GM23338 (cell line): ENCODE measurements at places on chromosomes 2 and 18. TPM values are rescaled to one million over a fixed set of nuclear protein-coding genes. Genes with fewer than 3 reads are reported as not detected.

- no peak overlapping the region for H3K27ac ChIP-seq
- H3K4me3 ChIP-seq, result no peak overlapping the region
- no peaks in the 10 kb centered on the region for H3K4me1 ChIP-seq
Observed at GRCh38 chr2:151401149-151401548, 8.6 kb upstream of the RIF1 start.

RNMT gene
- polyA plus RNA-seq, result 181 and 188 TPM in 2 replicates

DNA sequence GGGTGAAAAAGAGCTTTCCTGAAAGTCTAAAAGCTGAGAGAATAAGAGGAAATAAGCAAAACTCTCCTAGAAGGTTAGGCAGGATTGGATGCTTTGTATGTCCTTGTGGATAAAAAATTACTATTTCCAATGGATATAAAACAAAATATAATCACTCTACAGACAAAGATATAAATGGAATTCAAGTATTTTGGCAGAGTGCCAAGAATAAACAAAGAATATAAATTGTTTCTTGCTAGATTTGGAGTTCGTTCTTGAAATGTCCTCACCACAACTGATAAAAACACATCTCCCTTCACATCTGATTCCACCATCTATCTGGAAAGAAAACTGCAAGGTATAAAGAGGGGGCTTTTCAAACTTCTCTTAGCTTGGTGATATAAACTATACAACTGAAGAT, 13.3 kb downstream of the SULT1C3 start:
- H3K36me3 ChIP-seq, result no peaks in the 10 kb centered on the region
- H3K4me3 ChIP-seq, result no peak overlapping the region
- no peak for DNase-seq
- H3K27me3 ChIP-seq, result no peaks in the 10 kb centered on the region
- no peak overlapping the region for H3K27ac ChIP-seq

PIAS2 gene
- 27.5 and 30.3 TPM in 2 replicates for polyA plus RNA-seq

DNA sequence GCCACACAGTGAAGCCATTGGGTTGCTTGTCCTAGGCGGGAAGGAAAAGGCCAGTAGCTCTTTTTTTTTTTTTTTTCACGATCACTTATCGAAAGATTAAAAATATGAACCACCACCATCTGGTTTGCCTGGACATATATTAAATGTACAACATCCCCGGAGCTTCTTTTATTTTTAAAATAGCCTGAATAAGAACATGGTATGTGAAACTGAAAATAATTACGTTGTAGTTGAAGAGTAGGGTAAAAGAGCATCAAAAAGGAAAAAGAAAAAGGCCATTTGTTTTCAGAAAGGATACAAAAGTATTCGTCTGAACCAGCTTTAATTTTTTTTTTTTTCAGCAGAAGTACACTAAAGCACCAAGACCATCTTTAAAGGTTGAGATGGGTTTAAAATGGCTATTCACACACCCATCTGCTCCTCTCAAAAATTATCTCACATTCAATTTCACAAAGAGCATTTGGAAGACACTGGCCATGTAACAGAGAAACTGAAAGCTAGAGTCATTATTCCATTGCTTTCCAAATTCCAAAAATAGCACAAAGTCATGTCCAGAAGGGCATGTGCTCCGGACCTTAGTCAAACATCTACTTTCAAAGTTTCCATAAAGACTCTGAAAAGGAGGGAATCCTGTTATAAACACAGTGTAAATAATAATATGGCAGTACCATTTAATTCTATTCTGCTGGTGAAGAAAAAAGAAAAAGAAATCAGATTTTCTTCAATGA, 82.9 kb downstream of the SCN3A start:
- no peaks in the 10 kb centered on the region for H3K27me3 ChIP-seq
- no peak for DNase-seq
- H3K27ac ChIP-seq, result no peak overlapping the region
- no peak overlapping the region for H3K4me3 ChIP-seq
- H3K36me3 ChIP-seq, result no peaks in the 10 kb centered on the region
- H3K4me1 ChIP-seq, result no peaks in the 10 kb centered on the region; the same call in 1 of the 2 replicates

ELOA2 gene
- 0.17 TPM in 1 of 2 replicates, not detected in the other for polyA plus RNA-seq

GCKR gene
- not detected in 2 replicates for polyA plus RNA-seq

- H3K27me3 ChIP-seq, result no peaks in the 10 kb centered on the region
- H3K27ac ChIP-seq, result no peak overlapping the region
- no peak overlapping the region for H3K4me3 ChIP-seq
- H3K36me3 ChIP-seq, result no peaks in the 10 kb centered on the region
Observed at GRCh38 chr18:79524181-79525078, 128.7 kb downstream of the NFATC1 start.

- H3K36me3 ChIP-seq, result peaks cover 18% of the 10 kb centered on the region
- H3K27me3 ChIP-seq, result no peaks in the 10 kb centered on the region
- peaks cover 21% of the 10 kb centered on the region for H3K4me1 ChIP-seq
Observed at GRCh38 chr2:144256996-144257707, 262.8 kb downstream of the ZEB2 start.

GRCh38 chr18:21196426-21196825, 45.6 kb upstream of the GREB1L start:
- H3K4me3 ChIP-seq, result no peak overlapping the region
- H3K4me1 ChIP-seq, result no peaks in the 10 kb centered on the region
- no peaks in the 10 kb centered on the region for H3K27me3 ChIP-seq
- DNase-seq, result no peak
- H3K36me3 ChIP-seq, result no peaks in the 10 kb centered on the region

PSD4 gene
- polyA plus RNA-seq, result 0.06 and 0.19 TPM in 2 replicates

RDH14 gene
- polyA plus RNA-seq, result 40.6 and 41.7 TPM in 2 replicates

POMC gene
- polyA plus RNA-seq, result 8.5 and 8.7 TPM in 2 replicates

GRCh38 chr2:203973000-203973399, 36.4 kb downstream of the ICOS start:
- H3K27ac ChIP-seq, result no peak overlapping the region
- no peaks in the 10 kb centered on the region for H3K27me3 ChIP-seq
- no peaks in the 10 kb centered on the region for H3K36me3 ChIP-seq
- 0 out of 2 replicates have a peak, but pooled peaks cover 4% of the 10 kb centered on the region for H3K4me1 ChIP-seq
- no peak overlapping the region for H3K4me3 ChIP-seq

- H3K27me3 ChIP-seq, result no peaks in the 10 kb centered on the region
- H3K27ac ChIP-seq, result no peak overlapping the region
- no peak for DNase-seq
- no peaks in the 10 kb centered on the region for H3K36me3 ChIP-seq
- H3K4me3 ChIP-seq, result no peak overlapping the region
- H3K4me1 ChIP-seq, result peaks cover 55% of the 10 kb centered on the region
Observed at GRCh38 chr2:39380525-39381150, 56.4 kb downstream of the MAP4K3 start.

DNA sequence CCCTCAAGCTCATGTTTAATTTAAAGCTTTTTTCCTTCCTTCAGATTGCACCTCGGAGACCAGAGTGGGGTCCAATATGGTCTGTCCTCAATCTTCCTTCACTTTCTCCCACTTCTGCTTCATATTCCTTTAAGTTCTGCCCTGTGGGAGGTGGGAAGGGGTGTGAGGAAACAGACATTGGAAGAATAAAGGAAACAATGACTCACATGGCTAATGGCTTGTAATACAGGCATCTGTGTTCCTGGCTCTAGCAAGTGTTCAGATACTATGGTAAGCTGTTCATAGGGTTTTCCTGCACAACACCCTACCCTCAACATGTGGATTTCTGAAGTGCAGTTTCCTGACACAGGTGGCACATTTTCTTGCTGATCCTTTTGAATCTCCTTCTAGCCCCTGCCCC, 209.5 kb downstream of the PIK3C3 start:
- no peak for DNase-seq
- no peaks in the 10 kb centered on the region for H3K4me1 ChIP-seq
- no peak overlapping the region for H3K27ac ChIP-seq
- no peak overlapping the region for H3K4me3 ChIP-seq

PLGLB1 gene
- 0.82 and 1.6 TPM in 2 replicates for polyA plus RNA-seq
